Activated naive CD4-positive, alpha-beta T cell treated with anti-CD3 and anti-CD28 coated beads, Interleukin-2, amount 10 ng/mL, durations not matched to agents 7 days and 5 days (primary cell): ENCODE measurements at places on chromosomes 3 and 15.

GRCh38 chr3:129532261-129532660, 3.8 kb downstream of the RHO start:
- H3K36me3 ChIP-seq, result no peaks in the 10 kb centered on the region
- peaks cover 13% of the 10 kb centered on the region for H3K27me3 ChIP-seq
- no peak overlapping the region for H3K4me3 ChIP-seq
- no peaks in the 10 kb centered on the region for H3K4me1 ChIP-seq

- no peaks in the 10 kb centered on the region for H3K36me3 ChIP-seq
- no peak for DNase-seq
- H3K4me1 ChIP-seq, result peaks cover 4% of the 10 kb centered on the region
- no peak overlapping the region for H3K4me3 ChIP-seq
- H3K27ac ChIP-seq, result no peak overlapping the region
Observed at GRCh38 chr3:105385179-105385578, 18.5 kb downstream of the ALCAM start.

DNA sequence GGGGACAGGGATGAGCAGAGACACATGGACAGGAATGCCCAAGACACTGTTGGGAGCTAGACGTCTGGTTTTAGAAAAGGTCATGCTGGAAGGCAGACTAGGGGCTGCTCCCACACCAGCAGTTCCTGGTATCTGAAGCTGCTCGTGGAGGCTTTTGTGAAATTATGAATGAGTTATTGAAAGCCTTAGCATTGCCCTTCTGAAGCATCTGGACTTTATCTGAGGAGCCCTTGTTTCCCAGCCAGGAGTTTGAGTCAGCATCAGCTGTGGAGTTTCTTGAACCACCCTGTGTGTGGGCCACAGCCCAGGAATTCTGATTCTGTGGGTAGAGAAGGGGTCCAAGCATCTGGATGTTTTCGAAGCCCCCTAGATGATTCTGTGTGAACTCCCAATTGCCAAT, 258.7 kb downstream of the SLCO3A1 start:
- H3K27ac ChIP-seq, result no peak overlapping the region
- H3K36me3 ChIP-seq, result peaks cover 7% of the 10 kb centered on the region
- no peaks in the 10 kb centered on the region for H3K27me3 ChIP-seq
- DNase-seq, result no peak
- peaks cover 4% of the 10 kb centered on the region for H3K4me1 ChIP-seq
- no peak overlapping the region for H3K4me3 ChIP-seq

- DNase-seq, result no peak
- H3K27me3 ChIP-seq, result no peaks in the 10 kb centered on the region
- peaks cover 6% of the 10 kb centered on the region for H3K4me1 ChIP-seq
- H3K4me3 ChIP-seq, result no peak overlapping the region
Observed at GRCh38 chr3:138691351-138691750, 82.8 kb downstream of the FAIM start.

DNA sequence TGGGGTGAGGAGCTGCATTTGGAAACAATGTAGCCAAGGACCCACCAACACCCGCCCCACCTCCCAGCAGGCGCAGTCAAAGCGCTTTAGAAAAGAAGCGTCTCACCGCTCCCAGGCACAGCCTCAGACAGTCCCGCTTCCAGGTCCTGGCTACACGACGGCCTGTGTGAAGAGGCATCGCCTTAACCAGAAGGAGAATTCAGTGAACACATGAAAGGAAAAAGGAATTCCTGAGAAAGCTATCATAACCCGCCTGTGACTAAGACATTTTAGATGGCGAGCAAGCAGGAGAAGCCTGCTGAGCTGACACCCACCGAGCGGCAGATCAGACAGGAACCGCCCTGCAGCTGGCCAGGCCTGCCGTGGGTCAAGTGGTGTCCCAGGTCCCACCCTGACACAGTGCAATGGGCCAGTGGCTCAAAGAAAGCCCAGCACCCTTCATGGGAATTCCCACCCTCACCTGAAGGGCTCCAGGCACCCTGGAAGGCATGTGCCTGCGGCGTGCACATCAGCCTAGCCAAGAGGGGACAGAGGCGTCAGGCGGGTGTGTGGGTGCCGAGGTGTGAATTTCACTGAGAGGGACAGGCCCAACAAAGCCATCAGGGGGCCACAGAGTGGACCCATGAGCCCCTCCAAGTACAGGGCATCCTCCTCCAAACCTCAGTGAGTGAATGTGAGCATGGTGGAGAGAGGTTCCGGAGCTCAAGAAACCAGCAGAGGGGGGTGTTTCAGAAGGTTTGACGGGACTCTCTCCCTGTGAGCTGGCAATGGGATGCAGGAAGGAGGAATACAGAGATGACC, 144.8 kb downstream of the NSMCE3 start:
- no peak overlapping the region for H3K4me3 ChIP-seq
- no peak for DNase-seq
- peaks cover 7% of the 10 kb centered on the region for H3K27me3 ChIP-seq
- no peaks in the 10 kb centered on the region for H3K36me3 ChIP-seq
- H3K4me1 ChIP-seq, result no peaks in the 10 kb centered on the region

GRCh38 chr3:43791246-43791645, 100.5 kb downstream of the ABHD5 start:
- H3K36me3 ChIP-seq, result no peaks in the 10 kb centered on the region
- H3K4me3 ChIP-seq, result no peak overlapping the region
- no peaks in the 10 kb centered on the region for H3K4me1 ChIP-seq
- H3K27me3 ChIP-seq, result peaks cover 34% of the 10 kb centered on the region

- no peak overlapping the region for H3K27ac ChIP-seq
- peaks cover 5% of the 10 kb centered on the region for H3K27me3 ChIP-seq
- no peaks in the 10 kb centered on the region for H3K4me1 ChIP-seq
- H3K36me3 ChIP-seq, result no peaks in the 10 kb centered on the region
- DNase-seq, result no peak
- no peak overlapping the region for H3K4me3 ChIP-seq
Observed at GRCh38 chr15:56272454-56272853, 28.8 kb upstream of the RFX7 start.

DNA sequence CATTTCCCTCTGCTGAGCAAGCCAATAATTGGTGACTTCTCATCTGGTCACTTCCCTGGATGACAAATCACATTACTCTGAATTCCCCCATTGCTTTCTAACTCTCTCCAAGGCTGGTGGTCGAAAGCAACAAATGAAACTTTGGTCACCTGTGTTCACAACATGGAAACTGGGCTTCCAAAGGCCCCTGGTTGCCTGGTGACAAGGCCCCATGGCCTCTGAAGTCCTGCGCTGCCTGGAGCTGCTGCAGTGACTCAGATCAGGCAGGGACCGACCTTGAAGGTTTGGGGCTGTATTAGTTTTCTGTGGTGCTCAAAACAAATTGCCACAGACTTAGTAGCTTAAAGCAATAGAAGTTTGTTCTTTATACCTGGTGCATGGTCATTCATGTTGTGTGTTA, 345.3 kb downstream of the WDR72 start:
- no peak overlapping the region for H3K4me3 ChIP-seq
- no peak overlapping the region for H3K27ac ChIP-seq
- no peaks in the 10 kb centered on the region for H3K36me3 ChIP-seq
- no peak for DNase-seq
- no peaks in the 10 kb centered on the region for H3K4me1 ChIP-seq

DNA sequence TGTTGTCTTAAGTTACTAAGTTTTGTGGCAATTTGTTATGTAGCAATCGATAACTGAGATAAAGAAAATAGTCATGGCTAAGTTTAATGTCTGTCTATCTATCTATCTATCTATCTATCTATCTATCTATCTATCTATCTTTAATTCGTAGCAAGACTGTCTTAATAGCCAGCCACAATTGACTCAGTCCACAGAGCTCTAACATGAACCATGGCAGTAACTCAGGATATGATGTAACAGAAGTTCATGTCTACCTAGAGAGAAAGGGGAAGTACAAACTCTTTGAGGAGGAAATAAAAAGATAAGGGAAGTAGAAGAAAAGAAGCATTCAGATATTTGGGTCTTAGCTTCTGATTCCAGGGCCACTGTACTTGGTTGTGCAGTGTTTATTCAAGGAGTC, 61.5 kb upstream of the FNDC3B start:
- peaks cover 3% of the 10 kb centered on the region for H3K4me1 ChIP-seq
- H3K27ac ChIP-seq, result no peak overlapping the region
- H3K4me3 ChIP-seq, result no peak overlapping the region
- no peaks in the 10 kb centered on the region for H3K36me3 ChIP-seq
- no peak for DNase-seq
- no peaks in the 10 kb centered on the region for H3K27me3 ChIP-seq

GRCh38 chr3:76566211-76566534, 473.7 kb upstream of the ROBO2 start:
- H3K36me3 ChIP-seq, result no peaks in the 10 kb centered on the region
- H3K4me1 ChIP-seq, result no peaks in the 10 kb centered on the region
- H3K27me3 ChIP-seq, result no peaks in the 10 kb centered on the region
- no peak overlapping the region for H3K4me3 ChIP-seq
- H3K27ac ChIP-seq, result no peak overlapping the region

GRCh38 chr3:64741341-64741740, 53.5 kb upstream of the ADAMTS9 start:
- H3K36me3 ChIP-seq, result no peaks in the 10 kb centered on the region
- H3K4me1 ChIP-seq, result no peaks in the 10 kb centered on the region
- H3K4me3 ChIP-seq, result no peak overlapping the region
- no peak overlapping the region for H3K27ac ChIP-seq

- H3K36me3 ChIP-seq, result peaks cover 1% of the 10 kb centered on the region
- peak overlapping the region; percentile 53 for H3K4me3 ChIP-seq
- no peak for DNase-seq
Observed at GRCh38 chr3:16849795-16850194, 35.0 kb upstream of the PLCL2 start.

DNA sequence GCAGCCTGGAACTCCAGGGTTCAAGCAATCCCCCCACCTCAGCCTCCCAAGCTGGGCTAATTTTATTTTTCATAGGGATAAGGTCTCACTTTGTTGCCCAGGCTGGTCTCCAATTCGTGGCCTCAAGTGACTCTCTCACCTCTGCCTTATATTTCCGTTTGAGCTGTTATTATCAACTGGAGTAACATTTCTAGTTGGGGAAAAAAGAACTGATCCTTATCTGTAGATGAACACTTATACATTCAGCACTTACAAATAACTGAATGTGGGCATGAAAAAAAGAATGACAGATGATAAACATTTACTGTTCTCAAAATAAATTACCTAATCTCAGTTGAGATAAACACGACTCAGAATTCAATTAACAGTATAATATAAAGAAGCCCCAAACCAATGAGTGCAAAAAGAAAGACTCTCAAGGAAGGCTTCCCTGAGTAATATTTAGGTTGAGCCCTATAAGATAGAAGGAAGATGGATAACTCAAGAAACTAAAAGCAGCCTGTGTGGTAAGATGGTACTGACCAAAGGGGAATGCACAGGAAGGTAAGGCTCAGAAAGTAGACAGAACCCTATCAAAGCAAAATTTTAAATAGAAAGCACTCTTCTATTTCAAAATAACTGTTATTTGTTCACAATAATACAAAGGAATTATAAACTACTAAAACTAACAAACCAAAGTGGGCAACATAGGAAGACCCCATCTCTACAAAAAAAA, 11.8 kb downstream of the UBE3A start:
- no peaks in the 10 kb centered on the region for H3K27me3 ChIP-seq
- H3K4me3 ChIP-seq, result no peak overlapping the region
- H3K4me1 ChIP-seq, result peaks cover 7% of the 10 kb centered on the region
- DNase-seq, result no peak
- peaks cover 38% of the 10 kb centered on the region for H3K36me3 ChIP-seq
- no peak overlapping the region for H3K27ac ChIP-seq

DNA sequence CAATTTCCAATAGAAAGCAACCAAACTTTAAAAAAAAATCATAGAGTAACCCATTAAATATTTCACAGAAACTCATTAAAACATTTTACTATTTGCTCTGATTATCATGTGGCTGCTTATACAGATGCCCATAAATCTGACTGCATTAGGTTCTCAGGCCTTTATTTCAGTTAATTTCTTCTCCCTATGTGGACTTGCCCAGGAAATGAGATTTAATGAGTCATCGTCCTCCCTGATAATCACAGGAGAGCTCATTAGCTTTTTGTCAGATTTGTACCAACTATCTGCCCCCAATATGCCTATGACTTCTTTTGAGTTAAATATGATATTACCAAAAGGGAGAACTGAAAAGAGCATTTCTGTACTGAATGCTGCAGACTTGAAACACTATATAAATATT, 168.0 kb downstream of the FOXB1 start:
- peaks cover 8% of the 10 kb centered on the region for H3K27me3 ChIP-seq
- no peaks in the 10 kb centered on the region for H3K4me1 ChIP-seq
- H3K36me3 ChIP-seq, result no peaks in the 10 kb centered on the region
- H3K4me3 ChIP-seq, result no peak overlapping the region
- H3K27ac ChIP-seq, result no peak overlapping the region
- DNase-seq, result no peak

DNA sequence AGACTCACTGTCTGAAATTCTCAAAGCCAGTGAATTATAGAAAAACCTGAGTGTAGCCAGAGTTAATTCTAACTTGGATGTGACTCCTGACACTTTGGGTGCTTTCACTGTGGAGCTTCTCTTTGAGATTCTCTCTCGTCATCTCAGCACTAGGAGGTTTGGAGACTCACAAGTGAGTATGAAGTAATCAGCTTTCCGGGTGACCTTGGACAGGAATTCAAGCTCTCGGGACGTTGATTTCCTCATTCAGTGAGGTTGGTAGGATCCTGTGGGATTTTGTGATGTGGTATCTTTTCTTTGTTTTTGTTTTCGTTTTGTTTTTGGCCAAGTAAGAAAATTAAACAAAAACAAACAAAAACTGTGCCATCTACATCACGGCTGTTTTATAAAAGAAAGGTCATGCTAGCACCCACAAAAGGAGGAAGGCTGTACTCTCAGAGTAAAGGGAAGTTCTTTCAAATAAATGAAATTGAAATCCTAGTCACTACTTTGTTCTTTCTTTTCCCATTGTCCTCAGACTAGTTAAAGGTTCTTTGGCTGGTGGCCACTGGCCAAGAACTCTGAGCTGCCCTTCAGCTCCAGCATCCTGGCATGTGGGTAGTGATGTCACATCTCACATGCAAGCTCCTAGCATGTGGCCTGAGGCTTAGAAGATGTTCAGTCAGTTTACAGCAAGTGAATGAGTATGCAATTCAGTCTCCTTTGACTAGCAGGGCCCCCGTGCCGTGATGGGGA, 263.3 kb upstream of the TPM1 start:
- no peak overlapping the region for H3K4me3 ChIP-seq
- no peak overlapping the region for H3K27ac ChIP-seq
- H3K4me1 ChIP-seq, result no peaks in the 10 kb centered on the region
- H3K36me3 ChIP-seq, result no peaks in the 10 kb centered on the region
- no peak for DNase-seq

GRCh38 chr3:189954733-189955665, 165.7 kb downstream of the P3H2 start:
- DNase-seq, result no peak
- H3K4me1 ChIP-seq, result no peaks in the 10 kb centered on the region
- peaks cover 9% of the 10 kb centered on the region for H3K27me3 ChIP-seq
- no peak overlapping the region for H3K27ac ChIP-seq
- no peak overlapping the region for H3K4me3 ChIP-seq

GRCh38 chr15:100186366-100186765, 155.4 kb downstream of the ADAMTS17 start:
- DNase-seq, result no peak
- no peaks in the 10 kb centered on the region for H3K27me3 ChIP-seq
- no peak overlapping the region for H3K4me3 ChIP-seq
- H3K36me3 ChIP-seq, result no peaks in the 10 kb centered on the region

GRCh38 chr3:116001151-116001621, 377.9 kb downstream of the GAP43 start:
- no peaks in the 10 kb centered on the region for H3K4me1 ChIP-seq
- no peak for DNase-seq
- no peaks in the 10 kb centered on the region for H3K27me3 ChIP-seq
- H3K4me3 ChIP-seq, result no peak overlapping the region
